ENCODE measurements at places on chromosomes 1 and 21.

DNA sequence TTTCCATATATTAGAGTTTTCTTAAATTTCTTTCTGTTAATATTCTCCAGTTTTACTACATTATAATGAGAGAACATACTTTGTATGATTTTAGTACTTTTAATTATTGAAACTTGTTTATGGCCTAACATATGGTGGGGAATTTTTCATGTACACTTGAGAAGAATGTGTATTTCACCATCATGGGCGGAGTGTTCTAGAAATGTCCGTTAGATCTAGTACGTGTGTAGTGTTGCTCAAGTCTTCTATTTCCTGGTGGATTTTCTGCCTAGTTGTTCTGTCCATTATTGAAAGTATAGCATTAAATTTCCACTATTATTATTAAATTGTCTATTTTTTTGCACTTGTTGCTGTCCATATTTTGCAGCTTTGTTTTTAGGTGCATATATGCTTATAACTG is 64.0 kb upstream of the RGS21 start:
- DNase-seq = no peak

- DNase-seq = no peak
Observed at GRCh38 chr1:25587290-25587689, 29.3 kb upstream of the MAN1C1 start.

GRCh38 chr1:97145321-97145956 is 423.9 kb downstream of the PTBP2 start:
- no peak for DNase-seq

GRCh38 chr1:66207484-66207883 is 326.5 kb upstream of the SGIP1 start:
- DNase-seq = no peak

- DNase-seq = no peak
Observed at GRCh38 chr1:147169171-147169570, 3.1 kb downstream of the PRKAB2 start.

DNA sequence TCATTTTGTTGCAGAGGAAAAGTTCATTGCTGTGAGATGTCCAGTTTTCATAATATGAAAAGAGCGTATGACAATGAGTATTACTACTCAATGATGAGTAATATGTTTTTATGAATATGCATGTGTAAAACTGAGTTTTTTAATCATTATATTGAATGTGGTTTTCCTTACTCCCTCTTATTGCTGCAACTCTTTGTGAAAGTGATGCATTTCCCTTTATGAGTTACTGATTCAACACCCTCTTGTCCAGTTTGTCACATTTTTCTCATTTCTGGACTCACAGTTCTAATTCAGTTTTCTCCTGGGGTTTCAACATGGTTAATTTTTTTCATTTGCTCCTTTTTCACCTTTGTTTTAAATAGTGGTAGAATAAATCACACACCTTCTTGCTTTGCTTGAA is 35.2 kb upstream of the KCNJ15 start:
- DNase-seq = no peak

DNA sequence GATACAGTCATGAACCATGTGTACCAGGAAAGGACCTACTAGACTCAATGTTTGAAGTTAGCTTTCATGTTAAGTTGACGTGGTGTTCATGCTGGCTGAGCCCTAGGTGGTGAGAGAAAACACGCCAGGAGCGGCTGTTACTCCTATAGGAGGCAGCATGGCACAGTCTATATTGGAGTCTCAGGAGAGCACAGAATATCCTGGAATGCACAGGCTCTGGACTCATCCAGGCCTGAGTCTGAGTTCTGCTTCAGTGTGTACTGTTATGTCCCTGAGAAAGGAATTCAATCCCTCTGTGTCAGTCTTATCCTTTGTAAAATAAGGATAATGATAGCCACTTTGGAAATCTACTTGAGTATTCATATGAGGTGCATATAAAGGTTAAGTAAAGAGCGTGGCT is 41.2 kb downstream of the DPT start:
- no peak for DNase-seq

DNA sequence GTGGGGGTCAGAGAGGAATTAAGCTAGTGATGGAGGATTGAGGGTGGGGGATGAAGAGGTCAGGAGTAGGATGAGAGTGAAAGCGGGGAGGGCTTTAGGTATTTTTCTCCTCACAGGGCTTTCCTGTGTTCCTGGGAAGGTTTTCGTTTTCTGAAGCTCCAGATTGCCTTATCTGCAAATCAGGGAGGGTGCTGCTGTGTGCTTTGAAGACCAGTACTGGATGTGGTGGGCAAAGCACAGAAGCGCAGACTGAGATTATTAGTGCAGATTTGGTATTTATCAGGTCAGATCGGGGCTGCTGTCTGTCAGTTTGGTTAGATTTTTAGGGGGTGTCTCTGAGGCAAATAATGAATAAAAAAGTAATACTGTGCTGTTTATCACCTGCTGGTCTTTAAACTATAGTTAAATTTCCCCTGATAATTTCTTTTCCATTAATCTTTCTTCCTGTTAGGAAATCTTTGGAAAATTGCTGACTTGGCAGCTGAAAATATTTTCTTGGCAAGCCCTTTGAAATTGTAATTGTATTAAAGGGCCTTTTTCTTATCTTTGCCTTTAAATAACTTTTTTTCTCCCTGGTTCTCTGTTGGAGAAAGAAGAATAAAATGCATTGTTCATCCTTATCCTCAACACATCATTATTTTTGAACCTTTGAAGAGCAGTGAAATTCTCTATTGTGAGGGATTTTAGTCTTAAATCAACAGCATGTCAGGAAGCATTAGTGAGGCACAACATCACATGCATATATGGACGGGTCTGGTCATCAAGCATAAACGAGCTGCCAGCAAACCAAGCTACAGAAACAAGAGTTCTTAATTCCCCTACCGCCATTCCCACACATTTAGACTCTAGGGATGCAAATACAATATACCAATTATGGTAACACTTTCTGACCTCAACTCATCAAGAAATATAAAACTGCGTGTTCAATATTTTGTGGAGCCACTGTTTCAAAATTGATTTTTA is 139.6 kb downstream of the S1PR1 start:
- DNase-seq = no peak

DNA sequence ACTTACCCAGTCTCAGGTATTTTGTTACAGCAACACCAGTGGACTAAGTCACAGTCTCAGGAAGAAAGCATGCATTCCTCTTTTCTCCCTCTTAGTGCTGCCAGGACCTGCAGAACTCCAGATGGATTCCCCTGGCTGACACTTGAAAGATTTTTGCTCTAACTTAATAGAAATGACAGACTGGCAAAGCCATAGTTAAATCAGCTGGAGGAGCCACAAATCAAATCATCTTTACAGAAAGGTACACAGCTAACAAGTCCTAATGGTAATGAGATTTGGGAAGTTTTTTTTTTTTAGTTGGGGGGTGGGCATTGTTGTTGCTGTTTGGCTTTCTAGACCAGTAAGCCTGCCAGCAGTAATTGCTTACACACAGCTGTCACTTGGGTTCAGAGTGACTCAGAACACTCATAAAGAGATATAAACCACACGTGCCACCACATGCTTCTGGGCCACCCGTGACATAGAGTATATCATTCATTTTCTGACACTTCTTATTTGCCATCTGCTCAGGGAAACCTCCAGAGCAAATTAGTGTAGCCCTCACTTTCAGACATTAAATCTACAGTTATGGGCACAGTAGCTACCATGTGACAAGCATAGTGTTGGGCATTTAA is 72.4 kb downstream of the FH start:
- no peak for DNase-seq

- DNase-seq = no peak
Observed at GRCh38 chr1:12501661-12502060, 116.3 kb downstream of the DHRS3 start.

Measured in effector memory CD4-positive, alpha-beta T cell (primary cell).